CD8-positive, alpha-beta memory T cell (primary cell): ENCODE measurements at places on chromosomes 6 and 20.

DNA sequence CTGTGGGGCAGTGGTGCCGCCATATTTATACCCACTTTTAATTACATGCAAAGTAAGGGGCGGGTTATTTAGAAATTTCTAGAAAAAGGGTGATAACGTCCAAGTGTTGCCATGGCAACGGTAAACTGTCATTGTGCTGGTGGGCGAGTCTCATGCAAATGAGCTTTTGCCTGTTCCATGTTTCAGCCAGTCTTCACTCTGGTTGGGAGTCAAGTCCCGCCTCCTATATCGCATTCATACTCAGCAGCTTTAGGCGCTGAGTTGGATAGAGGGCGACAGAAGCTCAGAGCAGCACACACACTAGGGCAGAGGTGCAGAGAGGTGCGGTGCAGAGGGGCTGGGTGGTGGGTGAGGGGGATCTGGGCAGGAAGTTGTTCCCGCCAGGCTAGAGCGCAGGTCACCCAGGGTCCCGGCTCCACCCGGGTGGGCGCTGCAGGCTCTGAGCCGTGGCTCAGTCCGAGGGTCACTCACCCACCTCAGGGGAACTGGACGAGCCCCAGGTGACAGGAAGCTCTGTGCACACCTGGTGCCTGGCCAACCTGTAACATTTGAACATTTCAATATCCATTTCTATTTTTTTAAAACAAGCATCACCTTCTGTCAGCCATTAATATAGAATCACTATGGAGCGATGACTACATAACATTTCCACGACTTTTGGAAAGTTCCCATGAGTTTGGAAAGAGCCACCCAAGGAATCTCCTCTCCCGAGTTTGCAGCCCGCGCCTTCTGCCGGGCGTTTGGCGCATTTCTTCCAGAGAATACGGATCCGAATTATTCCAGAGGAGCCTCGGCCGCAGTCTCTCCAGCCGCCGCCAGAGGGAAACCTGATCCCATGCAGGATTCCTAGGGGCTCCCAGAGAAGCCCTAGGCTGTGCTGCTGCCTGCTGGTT is 89.1 kb upstream of the PHACTR3 start:
- H3K27me3 ChIP-seq, result no peaks in the 10 kb centered on the region
- DNase-seq, result no peak
- no peak overlapping the region for H3K27ac ChIP-seq

- no peak overlapping the region for H3K4me3 ChIP-seq
- no peaks in the 10 kb centered on the region for H3K4me1 ChIP-seq
- H3K36me3 ChIP-seq, result no peaks in the 10 kb centered on the region
- DNase-seq, result no peak
- H3K27ac ChIP-seq, result no peak overlapping the region
Observed at GRCh38 chr6:71393471-71393870, 104.9 kb downstream of the OGFRL1 start.

DNA sequence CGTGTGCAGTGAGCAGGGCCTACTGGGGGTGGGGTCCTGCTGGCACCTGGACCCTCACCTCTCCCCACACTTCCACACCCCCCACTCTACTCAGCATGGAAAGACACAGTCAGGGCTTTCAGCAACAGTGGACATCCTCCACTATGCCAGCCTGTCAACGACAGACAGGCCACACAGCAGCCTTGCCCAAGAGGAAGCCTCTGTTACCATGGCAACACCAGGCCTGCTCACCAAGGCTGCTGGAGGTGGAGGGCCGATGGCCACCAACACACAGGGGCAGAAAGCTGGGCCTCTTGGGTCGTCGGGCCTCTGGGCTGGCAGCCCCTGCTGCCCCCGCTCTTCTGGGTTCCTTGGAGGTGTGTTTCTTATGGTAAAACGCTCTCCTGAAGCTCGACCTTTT is 13.6 kb downstream of the BNIP5 start:
- no peak overlapping the region for H3K27ac ChIP-seq
- DNase-seq, result no peak
- no peaks in the 10 kb centered on the region for H3K36me3 ChIP-seq

GRCh38 chr20:59149678-59150504 is 13.7 kb upstream of the ZNF831 start:
- no peaks in the 10 kb centered on the region for H3K36me3 ChIP-seq
- peaks cover 97% of the 10 kb centered on the region for H3K4me1 ChIP-seq
- H3K27me3 ChIP-seq, result no peaks in the 10 kb centered on the region
- H3K4me3 ChIP-seq, result peak overlapping the region; percentile 36
- DNase-seq, result peak; percentile 91
- peak overlapping the region; percentile 86 for H3K27ac ChIP-seq

GRCh38 chr6:56387621-56388414 is 140.4 kb upstream of the COL21A1 start:
- H3K27me3 ChIP-seq, result no peaks in the 10 kb centered on the region
- no peaks in the 10 kb centered on the region for H3K36me3 ChIP-seq
- H3K27ac ChIP-seq, result no peak overlapping the region
- no peak for DNase-seq
- no peaks in the 10 kb centered on the region for H3K4me1 ChIP-seq

DNA sequence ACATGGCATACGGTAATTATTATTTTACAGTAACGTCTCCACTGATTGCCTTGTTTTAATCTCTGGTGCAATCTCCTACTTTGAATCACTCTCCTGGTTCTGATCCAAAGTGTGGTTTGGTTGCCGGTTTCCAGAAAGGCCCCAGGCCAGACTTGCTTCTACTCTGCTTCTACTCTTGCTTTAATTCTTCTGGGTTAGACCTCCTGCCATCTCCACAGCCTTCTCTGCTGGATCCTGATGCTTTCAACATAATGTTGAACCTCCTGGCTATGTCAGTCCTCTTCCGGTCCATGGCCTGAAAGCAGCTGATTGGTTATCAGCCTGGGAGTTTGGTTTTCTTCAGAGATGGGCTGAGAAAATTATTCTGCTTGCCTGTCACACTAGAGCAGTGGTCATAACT is 266.5 kb upstream of the RIMS1 start:
- H3K27me3 ChIP-seq, result no peaks in the 10 kb centered on the region
- no peak overlapping the region for H3K4me3 ChIP-seq
- no peak for DNase-seq
- H3K27ac ChIP-seq, result no peak overlapping the region
- no peaks in the 10 kb centered on the region for H3K4me1 ChIP-seq
